ENCODE measurements at places on chromosomes 5 and 9.

DNA sequence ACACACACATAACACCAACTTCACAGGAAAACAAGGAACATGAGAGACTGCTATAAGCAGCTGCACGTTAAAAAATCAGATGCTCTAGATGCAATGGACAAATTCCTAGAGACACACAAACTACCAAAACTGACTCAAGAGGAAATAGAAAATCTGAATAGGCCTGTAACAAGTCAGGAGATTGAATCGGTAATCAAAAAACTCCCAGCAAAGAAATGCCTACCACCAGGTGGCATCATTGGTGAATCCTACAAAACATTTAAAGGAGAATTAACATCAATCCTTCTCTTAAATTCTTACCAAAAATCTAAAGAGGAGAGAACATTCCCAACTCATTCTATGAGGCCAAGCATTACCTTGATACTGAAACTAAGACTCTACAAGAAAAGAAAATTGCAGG, 54.9 kb downstream of the NDST1 start:
- H3K36me3 ChIP-seq = no peaks in the 10 kb centered on the region
- H3K27ac ChIP-seq = no peak overlapping the region
- H3K4me1 ChIP-seq = no peaks in the 10 kb centered on the region
- H3K27me3 ChIP-seq = no peaks in the 10 kb centered on the region

DNA sequence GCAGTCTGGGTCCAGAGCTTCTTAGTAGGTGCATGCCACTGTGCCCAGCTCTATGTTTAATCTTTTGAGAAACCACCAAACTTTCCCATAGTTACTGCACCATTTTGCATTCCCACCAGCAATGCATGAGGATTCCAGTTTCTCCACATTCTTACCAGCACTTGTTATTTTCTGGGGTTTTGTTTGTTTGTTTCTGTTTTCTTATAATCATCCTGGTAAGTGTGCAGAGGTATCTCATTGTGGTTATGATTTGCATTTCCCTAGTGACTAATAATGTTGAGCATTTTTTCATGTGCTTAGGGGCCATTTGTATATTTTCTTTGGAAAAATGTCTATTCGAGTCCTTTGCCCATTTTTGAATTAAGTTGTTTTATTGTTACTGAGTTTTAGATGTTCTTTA, 11.4 kb downstream of the FOXE1 start:
- DNase-seq = no peak
- H3K27me3 ChIP-seq = no peaks in the 10 kb centered on the region
- no peaks in the 10 kb centered on the region for H3K36me3 ChIP-seq
- H3K4me3 ChIP-seq = no peak overlapping the region
- no peaks in the 10 kb centered on the region for H3K4me1 ChIP-seq

GRCh38 chr5:90477073-90477472, 2.4 kb downstream of the POLR3G start:
- no peaks in the 10 kb centered on the region for H3K36me3 ChIP-seq
- H3K27me3 ChIP-seq = no peaks in the 10 kb centered on the region
- no peak for DNase-seq
- H3K4me3 ChIP-seq = no peak overlapping the region
- no peak overlapping the region for H3K27ac ChIP-seq

- no peak overlapping the region for H3K27ac ChIP-seq
- H3K27me3 ChIP-seq = no peaks in the 10 kb centered on the region
- no peak for DNase-seq
- H3K36me3 ChIP-seq = no peaks in the 10 kb centered on the region
Measured at GRCh38 chr5:11384441-11385250, 519.6 kb downstream of the CTNND2 start.

DNA sequence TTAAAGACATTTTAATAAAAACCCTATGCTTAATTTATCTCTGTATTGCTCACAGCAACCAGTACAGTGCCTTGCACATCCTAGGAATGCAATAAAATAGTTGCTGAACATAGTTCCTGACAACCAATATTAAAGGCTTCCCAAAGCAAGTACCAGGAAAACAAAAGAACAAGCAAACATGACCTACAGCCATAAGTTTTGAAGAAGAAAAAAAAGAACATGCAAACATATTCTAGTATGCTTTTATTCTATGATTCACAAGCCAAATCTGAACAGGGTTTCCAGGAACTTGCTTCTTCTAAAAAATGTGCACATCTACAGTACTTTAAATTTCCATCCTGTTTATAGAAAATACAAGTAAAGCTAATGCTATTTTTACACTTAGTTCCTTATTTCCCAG, 4.5 kb downstream of the CEMIP2 start:
- H3K27me3 ChIP-seq = no peaks in the 10 kb centered on the region
- H3K4me1 ChIP-seq = peaks cover 66% of the 10 kb centered on the region
- DNase-seq = no peak
- H3K27ac ChIP-seq = no peak overlapping the region

GRCh38 chr5:78886341-78887230, 98.5 kb downstream of the ARSB start:
- H3K27ac ChIP-seq = no peak overlapping the region
- DNase-seq = no peak
- H3K27me3 ChIP-seq = no peaks in the 10 kb centered on the region
- peaks cover 23% of the 10 kb centered on the region for H3K4me1 ChIP-seq
- no peak overlapping the region for H3K4me3 ChIP-seq
- peaks cover 6% of the 10 kb centered on the region for H3K36me3 ChIP-seq

DNA sequence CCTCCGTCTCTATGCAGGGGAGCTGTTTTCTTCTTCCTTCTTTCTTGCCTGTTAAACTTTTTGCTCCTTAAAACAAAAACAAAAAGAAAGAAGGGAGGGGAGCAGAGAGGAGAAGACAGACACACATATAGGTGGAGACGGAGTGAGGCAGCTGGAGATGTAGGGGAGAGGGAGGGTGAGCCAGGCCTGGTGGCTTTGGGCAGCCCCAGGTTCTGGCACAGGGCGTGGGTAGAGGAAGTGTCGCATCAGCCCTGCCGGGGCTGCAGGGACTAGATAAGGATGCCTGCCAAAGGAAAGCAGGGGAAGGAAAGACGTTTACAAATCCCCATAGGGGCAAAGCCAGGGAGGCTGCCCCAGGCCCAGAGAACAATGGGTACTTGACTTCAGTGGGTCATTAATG, 38.7 kb upstream of the PTGS1 start:
- no peak for DNase-seq
- H3K27ac ChIP-seq = no peak overlapping the region
- peaks cover 5% of the 10 kb centered on the region for H3K36me3 ChIP-seq
- no peaks in the 10 kb centered on the region for H3K27me3 ChIP-seq
- H3K4me1 ChIP-seq = no peaks in the 10 kb centered on the region
- H3K4me3 ChIP-seq = no peak overlapping the region

GRCh38 chr9:129737479-129738274, 15.2 kb downstream of the PTGES start:
- H3K36me3 ChIP-seq = no peaks in the 10 kb centered on the region
- no peaks in the 10 kb centered on the region for H3K27me3 ChIP-seq
- peak; percentile 96 for DNase-seq
- H3K27ac ChIP-seq = peak overlapping the region; percentile 74
- H3K4me3 ChIP-seq = peak overlapping the region; percentile 71
- H3K4me1 ChIP-seq = peaks cover 15% of the 10 kb centered on the region

GRCh38 chr5:158423623-158424200, 564.8 kb upstream of the CLINT1 start:
- no peak for DNase-seq
- H3K27me3 ChIP-seq = no peaks in the 10 kb centered on the region
- H3K27ac ChIP-seq = peak overlapping the region; percentile 22
- H3K36me3 ChIP-seq = no peaks in the 10 kb centered on the region
- H3K4me3 ChIP-seq = no peak overlapping the region

DNA sequence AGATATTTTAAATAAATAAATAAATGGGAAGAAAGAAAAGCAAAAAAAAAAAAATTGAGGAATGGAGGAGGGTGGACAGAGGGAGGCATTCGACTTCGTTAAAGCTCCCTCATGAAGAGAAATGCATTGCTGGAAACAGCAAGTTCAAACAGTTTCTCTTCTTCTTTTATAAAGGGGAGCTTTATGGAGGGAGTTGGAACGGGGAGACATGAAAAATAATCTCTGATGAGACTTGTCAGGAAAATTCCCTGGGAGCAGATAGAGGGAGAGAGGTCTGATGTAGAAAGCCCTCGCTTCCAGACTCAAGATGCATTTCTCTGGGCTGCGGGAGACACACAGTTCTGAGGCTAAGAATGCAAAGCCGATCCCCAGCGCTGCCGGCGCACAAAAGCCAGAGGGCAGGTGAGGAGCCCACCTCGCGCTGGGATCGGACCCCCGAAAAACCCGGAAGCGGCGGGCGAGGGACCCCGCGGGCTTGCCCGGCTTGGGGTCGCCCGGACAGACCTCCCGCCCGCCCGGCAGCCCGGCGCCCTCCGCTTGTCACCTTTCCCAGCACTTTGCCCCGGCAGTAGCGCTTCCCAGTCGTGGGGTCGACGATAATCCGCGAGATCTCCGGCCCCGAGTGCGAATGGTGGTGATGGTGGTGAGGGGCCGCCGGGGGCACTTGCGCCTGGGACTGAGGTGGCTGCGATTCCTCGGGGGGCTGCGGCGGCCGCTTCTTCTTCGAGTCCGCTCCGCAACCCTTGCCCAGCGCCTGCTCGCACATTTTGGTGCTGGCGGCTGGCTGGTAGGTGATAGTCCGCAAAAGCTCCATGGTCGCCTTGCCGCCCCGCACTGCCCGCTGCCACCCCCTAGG, 512 bp downstream of the PLK2 start:
- H3K4me1 ChIP-seq = peaks cover 9% of the 10 kb centered on the region
- peak overlapping the region; percentile 71 for H3K4me3 ChIP-seq
- H3K27ac ChIP-seq = peak overlapping the region; percentile 94
- DNase-seq = no peak
- no peaks in the 10 kb centered on the region for H3K27me3 ChIP-seq
- peaks cover 40% of the 10 kb centered on the region for H3K36me3 ChIP-seq

All from esophagus muscularis mucosa (tissue), 4 donors.